ENCODE measurements at places on chromosomes 7 and 10.

GRCh38 chr10:13987446-13987845, 343.3 kb downstream of the FRMD4A start:
- DNase-seq: peak; percentile 86

DNA sequence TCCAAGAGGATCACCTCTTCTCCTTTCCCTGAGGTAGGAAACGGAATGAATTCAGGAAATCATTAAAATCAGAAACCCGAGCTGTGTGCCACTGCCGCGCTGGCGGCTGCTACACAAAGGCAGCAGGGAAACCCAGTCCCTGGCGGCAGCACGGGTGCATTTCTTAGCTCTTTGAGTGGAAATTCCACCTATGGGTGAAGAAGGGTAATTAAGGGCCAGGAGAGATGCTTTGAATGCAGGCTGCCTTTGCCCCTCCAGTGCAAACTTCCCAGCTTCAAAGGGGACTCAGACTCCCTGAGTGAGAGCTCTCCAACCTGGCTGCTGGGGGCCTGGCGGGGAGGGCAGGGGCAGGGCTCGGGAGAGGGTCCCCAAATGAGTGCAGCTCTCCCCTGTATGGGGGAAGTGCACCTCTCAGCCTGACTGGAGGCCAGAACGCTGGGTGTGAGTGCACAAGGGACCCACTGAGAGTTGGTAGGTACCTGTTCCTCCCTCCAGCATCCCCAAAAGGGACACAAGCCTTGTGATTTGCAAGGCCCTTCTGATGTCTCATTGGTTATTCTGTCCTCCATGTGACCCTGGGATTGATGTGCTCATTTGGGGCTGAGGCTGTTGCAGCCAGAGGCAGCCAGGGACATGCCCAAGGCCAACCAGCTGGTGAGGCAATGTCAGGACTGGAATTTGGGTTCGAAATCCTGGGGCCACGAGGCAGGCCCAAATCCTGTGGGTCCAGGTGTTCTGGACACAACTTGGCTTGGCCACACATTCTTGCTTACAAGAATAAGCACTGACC, 16.3 kb upstream of the ZMIZ1 start:
- no peak for DNase-seq

GRCh38 chr7:27631391-27631790, 31.3 kb downstream of the HIBADH start:
- peak; percentile 59 for DNase-seq

DNA sequence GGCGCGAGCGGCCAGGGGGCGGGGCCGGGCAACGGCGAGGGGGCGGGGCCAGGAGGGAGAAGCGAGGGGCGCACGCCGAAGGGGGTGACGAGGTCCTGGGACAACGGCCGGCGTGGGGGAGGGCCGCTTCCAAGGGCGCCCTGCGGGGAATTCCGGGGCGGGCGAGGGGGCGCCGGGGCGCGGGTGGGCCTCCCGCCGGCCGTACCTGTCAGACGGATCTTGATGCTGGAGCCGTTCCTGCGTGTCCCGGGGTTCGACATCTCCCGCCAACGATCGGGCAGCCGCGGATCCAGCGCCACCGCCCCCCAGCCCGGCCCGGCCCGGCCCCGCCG, 421 bp downstream of the SMURF1 start:
- no peak for DNase-seq

GRCh38 chr10:90306187-90306586, 551.7 kb downstream of the HTR7 start:
- peak; percentile 96 for DNase-seq
